ENCODE measurements at places on chromosomes 2 and 18.

- no peak for DNase-seq
Measured at GRCh38 chr2:175630280-175631244, 371.5 kb downstream of the LNPK start.

DNA sequence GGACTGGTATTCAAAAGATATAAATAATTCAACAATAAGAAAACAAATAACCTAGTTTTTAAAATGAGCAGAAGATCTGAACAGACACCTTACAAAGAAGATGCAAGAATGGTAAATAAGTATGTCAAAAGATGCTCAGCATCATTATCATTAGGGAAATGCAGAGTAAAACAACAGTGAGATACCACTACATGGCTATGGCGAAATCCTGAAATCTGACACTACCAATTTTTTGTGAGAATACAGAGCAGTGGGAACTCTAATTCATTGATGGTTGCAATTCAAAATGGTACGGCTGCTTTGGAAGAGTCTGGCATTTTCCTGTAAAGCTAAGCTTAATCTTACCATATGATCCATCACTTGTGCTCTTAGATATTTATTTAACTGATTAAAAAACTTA, 151.8 kb downstream of the UBR3 start:
- DNase-seq, result no peak

GRCh38 chr2:224777559-224777930, 61.4 kb upstream of the CCDC195 start:
- DNase-seq, result no peak

GRCh38 chr2:113894156-113894743, 4.4 kb downstream of the ACTR3 start:
- no peak for DNase-seq

GRCh38 chr18:38456253-38456652, 890.7 kb upstream of the CELF4 start:
- DNase-seq, result no peak

- no peak for DNase-seq
Measured at GRCh38 chr2:172200495-172201085, 97.9 kb upstream of the DLX2 start.

GRCh38 chr2:45896311-45896710, 244.8 kb downstream of the PRKCE start:
- no peak for DNase-seq

DNA sequence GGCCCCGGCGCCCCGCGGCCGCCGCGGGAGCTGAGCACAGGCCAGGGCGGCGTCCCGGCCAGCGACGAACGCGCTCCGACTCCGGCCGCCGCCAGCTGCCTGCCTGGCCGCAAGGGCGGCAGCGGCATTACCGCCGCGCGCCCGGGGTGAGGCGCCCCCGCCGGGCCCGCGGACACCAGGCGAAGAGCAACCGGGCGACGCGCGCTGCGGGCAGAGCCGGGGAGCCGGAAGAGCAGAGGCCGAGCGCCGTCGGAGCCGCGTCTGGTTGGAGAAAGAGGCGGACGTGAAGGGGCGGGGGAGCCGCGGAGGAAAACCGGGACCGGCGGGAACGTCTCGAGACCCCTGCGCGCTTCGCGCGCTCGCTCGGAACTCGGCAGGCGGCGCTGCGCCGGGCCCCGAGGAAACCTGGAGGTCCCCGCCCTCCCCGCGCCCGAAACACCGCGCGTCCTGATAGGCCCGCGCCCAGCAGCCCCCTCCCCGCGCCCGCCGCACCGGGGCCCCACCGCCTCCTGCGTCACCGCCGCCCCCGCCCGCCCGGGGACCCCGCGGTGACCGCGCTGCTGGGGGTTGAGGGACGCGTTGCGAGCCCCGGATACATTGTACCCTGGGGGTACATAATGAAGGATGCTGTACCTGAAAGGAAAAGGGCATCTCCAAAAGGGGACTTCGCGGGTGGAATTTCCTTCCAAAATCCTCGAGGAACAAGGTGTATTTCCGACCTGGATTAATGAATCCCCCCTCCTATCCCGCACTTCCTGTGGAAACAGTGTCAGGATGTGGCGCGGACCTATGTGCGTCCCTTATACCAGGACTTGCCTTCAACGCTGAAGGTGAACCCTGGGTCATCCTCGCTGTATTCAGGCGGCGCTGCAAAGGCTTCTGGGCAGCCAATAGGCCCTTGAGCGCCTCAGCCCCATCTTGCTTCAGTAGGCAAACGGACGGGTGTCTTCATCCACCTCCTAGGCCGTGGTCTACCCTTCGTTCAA, 1.0 kb upstream of the B4GALT6 start:
- peak; percentile 77 for DNase-seq

- no peak for DNase-seq
Measured at GRCh38 chr2:177556153-177556552, 163.6 kb downstream of the AGPS start.

DNA sequence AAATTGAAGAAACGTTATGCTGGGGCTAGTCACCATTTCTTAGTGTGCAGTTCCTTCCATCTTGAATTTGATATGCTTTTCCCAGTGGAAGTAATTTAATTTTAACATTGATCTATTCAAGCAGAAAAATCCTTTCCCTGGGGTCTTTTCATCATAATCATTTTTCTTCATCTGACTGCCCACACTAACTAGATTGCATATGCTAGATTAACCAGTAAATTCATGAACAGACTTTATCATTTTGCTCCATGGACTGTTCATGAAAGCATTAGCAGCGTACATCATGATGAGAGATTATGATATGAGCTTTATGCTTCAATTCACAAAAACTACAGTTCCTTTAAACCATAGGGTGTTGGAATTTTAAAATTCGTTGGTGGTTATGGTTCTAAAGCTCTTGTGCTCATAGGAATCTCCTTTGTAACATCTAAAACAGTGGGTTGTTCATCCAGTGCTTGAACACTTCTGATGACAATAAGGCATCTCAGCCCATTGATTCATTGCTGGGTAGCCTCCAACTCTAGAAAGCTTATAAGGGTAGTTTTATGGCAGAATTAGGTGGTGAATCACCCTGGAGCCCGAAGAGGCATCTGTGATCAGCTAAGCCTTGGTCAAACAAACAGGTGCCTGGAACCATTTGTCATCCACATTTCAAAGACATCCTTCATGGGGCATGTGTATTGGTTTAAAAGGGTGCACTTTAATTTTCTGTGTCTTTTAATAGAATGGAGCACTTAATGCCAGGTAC, 77.2 kb upstream of the NDUFV2 start:
- no peak for DNase-seq

DNA sequence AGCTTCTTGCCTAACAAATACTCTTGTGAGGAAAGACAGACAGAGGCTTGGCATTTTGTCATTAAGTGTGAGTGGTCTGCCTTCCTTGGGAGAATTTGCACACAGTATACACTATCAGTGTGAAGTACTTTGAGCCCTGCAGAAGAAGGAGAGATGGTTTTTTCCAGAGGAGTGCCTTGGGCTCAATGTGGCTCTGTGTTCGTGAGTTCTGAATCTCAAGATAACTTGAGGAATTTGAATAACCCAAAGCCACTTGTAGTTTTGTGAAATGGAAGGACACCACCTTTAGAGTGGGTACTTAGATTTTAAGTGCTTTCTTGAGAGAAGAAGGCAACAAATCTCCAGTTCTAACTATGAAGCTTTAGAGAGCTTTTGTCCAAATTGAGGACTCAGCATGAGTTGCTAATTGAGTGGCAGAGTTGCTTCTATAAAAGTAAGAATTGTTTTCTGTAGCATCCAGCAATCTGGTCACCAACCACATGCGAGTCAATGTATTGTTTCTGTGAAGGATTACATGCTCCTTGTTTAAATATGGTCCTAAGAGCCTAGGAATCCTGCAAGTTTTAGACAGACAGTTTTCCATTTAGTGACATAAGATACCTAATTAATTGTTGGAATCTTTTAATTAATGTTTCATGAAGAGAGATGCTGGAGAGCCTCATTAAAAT, 68.3 kb downstream of the BABAM2 start:
- DNase-seq, result no peak

DNA sequence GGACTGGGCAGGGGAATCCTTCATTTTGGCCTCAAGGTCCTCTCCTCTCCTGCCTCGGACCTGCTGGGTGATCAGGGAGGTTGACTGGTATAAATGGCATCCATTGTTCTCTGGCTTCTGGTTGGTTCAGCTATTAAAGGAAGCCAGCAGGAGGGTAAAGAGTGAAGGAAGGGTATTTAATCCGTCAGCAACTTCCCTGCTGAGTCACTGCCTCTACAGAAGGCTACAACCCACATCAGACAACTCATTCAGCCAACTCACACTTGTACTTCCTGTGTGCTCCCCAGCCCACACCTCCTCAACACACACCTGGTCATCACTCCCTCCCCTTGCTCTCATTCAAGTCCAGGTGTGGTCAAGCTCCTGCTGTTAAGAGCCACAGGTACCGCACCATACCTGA, 68.3 kb upstream of the MRPS9 start:
- no peak for DNase-seq

- DNase-seq, result no peak
Measured at GRCh38 chr18:76131738-76132137, 363.3 kb downstream of the ZNF516 start.

- DNase-seq, result no peak
Measured at GRCh38 chr2:209501579-209501978, 77.7 kb downstream of the MAP2 start.

DNA sequence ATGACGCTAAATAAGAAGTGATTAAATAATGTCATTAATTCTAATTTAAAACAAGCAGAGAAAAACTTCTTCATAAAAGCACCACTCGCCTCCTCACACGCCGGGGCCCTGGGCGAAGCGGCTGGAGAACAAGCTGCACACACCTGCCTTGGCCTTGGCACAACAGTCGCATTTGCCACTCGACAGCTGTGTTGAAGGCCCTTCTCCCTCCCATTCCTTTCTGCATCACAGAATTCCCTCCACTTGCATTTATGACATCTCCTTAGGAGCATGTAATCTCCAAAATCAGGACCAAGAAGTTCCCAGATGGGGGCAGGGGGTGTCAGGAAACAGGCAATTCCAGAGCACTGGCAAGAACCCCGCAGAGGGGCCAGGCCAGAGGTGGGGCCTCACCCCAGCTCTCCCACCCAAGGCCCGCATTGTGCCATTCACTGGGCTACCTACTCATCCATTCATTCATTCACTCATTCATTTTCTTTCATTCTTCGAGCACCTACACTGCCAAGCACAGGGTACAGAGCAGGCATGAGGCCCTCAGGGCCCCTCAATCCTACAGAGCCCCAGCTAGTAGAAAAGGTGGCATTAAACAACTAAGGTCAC, 6.4 kb downstream of the HDAC4 start:
- DNase-seq, result no peak

DNA sequence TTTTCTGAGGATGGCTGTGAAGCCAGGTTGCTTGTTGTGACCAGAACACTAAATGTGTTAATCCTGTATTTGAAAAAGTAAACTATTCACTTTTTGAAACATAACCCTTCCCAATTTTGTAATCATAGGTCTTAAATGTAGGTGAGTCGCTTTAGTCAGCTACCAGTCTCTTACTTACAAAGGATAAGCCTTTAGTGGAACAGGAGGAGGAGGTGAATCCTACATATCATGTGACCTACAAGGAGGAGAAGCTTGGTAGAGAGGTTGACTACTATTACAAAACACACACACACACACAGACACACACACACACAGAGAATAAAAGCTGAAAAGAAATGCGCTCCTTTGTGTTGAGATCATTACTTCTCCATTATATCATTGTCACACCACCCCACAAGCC, 59.9 kb upstream of the SPAG16 start:
- DNase-seq, result no peak

GRCh38 chr2:170949415-170949814, 20.4 kb downstream of the GORASP2 start:
- DNase-seq, result no peak

GRCh38 chr2:75146606-75147332, 52.6 kb downstream of the TACR1 start:
- no peak for DNase-seq

DNA sequence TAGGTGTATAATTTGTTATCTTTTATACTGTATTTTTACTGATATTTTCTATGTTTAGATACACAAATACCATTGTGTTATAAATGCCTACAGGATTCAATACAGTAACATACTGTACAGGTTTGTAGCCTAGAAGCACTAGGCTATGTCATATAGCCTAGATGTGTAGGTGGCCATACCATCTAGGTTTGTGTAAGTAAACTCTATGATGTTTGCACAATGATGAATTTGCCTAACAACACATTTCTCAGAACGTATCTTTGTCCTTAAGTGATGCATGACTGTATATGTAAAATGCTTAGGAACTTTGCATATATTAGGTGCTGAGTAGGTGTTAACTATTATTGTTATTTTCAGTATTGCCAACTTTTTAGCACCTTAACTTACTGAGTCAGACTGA, 17.3 kb downstream of the UNC80 start:
- no peak for DNase-seq

GRCh38 chr18:60541661-60542060, 169.1 kb upstream of the MC4R start:
- DNase-seq, result no peak

GRCh38 chr2:45259547-45260160, 250.4 kb upstream of the SIX2 start:
- DNase-seq, result no peak

- no peak for DNase-seq
Measured at GRCh38 chr2:24734741-24735140, 58.5 kb downstream of the PTRHD1 start.

DNA sequence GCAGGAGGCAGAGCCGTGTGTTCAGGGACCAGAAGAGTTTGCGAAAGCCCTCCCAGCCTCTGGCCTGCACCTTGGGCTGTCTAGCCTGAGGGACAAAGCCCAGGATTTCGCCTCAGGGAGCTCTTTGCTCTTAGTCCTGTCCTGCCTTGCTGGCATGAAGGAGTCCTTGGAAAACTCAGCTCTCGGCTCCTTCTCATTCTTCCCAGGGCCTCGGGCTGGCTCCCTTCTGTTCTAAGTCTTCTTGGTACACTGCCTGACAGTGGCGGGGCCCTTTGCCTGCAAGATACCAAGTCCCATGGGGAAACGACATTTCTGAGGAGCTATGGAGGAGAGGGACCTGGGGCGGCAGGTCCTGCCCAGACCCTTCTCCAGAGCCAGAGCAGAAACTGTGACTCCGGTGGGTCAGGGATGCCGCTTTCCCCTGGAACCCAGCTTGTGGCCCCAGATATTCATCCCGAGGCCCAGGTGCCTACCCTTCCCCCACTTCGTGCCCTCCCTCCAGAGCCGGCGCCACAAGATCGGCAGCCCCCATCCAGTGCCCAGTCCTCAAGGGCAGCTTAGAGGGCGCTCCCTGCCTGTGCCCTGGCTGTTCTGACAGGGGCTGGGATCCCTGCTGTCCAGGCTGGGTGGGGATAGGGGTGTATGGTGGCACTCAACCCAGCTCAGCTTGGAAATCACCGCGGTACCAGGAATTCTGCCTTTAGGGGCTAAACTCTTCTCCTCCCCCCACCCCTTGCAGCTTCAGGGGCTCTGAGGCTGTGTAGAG, 5.5 kb upstream of the CYP26B1 start:
- no peak for DNase-seq

GRCh38 chr2:147714582-147714981, 130.2 kb upstream of the ACVR2A start:
- DNase-seq, result no peak

Data from natural killer cell (primary cell).